ENCODE measurements at places on chromosomes 6 and 20.

- DNase-seq, result no peak
Observed at GRCh38 chr6:78947962-78948361, 80.6 kb downstream of the IRAK1BP1 start.

GRCh38 chr6:169162752-169163407 lies 90.8 kb downstream of the THBS2 start:
- DNase-seq, result no peak

GRCh38 chr20:46307999-46308257 lies 370 bp downstream of the CDH22 start:
- DNase-seq, result no peak

DNA sequence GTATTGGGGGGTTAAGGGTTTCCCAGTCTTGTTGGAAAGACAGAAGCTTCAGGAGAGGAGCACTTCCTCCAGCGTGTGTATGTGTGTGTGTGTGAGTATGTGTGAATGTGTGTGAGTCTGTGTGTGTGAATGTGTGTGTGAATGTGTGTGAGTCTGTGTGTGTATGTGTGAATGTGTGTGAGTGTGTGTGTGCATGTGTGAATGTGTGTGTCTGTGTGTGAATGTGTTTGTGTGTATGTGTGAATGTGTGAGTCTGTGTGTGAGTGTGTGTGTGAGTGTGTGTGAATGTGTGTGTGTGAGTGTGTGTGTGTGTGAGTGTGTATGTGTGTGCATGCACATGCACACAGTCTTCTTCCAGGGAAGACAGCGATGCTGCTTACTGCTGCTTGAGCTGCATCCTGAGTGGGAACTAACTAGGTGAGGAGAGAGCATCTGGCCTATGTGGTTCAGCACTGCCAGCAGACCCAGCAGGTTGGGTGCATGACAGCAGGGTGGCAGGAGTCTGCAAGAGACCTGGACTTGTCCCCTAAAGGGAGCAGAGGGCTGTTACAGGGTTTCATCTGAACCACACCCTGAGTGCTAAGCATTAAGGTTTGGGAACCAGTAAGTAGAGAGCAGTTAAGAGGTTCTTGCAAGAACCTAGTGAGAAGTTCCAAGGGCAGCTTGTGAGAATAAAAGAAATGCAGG lies 22.7 kb upstream of the CCND3 start:
- no peak for DNase-seq

DNA sequence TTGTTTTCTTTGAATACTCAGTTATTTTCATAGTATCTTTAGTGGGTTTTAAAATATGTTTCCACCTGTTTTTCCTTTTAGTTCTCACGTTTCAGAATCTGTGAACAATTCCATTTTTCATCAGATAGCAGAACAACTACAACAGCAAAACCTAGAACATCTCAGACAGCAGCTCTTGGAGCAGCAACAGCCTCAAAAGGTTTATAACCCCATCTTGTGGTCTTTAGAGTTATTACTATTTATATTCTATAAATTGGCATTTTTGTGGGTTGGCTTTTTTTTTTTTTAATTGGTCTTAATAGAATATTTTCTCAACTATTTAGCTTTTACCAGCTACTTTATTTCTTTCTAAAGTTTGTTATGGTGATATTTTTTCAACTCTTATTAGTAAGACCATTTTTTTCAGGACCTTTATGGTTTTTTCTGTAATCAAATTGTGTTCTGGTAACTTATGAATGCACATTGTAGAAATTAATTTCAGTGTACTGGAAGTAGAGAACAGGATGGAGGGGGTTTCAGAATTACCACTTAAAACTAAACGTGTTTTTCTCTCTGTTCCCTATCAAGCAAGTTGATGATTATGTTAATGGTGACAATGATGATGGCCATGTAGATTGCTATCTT lies 72.2 kb downstream of the SCAF8 start:
- no peak for DNase-seq

- DNase-seq, result no peak
Observed at GRCh38 chr20:37933786-37934633, 31.1 kb downstream of the VSTM2L start.

DNA sequence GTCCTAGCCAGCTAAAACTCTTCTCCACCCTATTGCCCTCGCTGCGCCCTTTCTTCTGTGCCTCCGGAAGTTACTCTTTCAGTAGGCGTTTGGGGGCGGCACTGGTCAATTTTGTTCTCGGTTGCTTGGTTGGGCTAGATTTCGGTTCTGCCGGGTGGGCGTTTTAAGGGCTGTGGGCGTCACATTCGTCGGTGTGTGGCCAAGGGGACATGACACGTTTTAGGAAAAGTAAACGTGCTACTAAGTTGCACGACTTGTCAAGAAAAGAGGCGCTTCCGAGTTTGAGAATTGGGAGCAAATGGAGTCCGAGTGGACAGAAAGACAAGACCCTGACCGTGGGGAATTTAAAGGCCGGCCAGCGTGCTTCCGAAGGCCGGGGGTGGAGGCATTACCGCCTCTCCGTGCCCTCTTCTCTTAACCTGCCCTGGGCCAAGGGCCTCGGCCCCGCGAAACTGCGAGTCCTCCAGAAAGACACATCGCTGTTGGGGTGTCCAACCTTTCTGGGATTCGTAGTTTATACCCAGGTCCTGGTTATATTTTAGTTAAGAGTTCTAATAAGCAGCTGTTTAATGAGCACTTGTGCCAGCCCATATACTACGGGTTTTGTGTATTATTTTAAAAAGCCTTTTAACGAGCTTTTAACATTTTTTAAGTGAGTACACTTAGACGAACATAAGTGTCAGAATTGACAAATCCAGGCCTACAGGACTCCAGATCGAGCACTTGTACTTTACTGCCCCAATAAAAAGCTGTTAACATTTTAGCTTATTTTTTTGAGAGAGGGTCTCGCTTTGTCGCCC lies 664 bp upstream of the BAG6 start:
- peak; percentile 99 for DNase-seq

- DNase-seq, result no peak
Observed at GRCh38 chr6:151690768-151691562, 116.5 kb upstream of the ESR1 start.

GRCh38 chr6:12291839-12292604 lies 1.9 kb downstream of the EDN1 start:
- no peak for DNase-seq

- DNase-seq, result peak; percentile 55
Observed at GRCh38 chr20:20360464-20360863, 7.4 kb upstream of the INSM1 start.

GRCh38 chr6:139536751-139537617 lies 162.5 kb upstream of the CITED2 start:
- DNase-seq, result no peak

GRCh38 chr6:157020881-157021343 lies 243.7 kb downstream of the ARID1B start:
- peak; percentile 57 for DNase-seq

GRCh38 chr20:40848526-40848925 lies 159.5 kb upstream of the MAFB start:
- peak; percentile 41 for DNase-seq

DNA sequence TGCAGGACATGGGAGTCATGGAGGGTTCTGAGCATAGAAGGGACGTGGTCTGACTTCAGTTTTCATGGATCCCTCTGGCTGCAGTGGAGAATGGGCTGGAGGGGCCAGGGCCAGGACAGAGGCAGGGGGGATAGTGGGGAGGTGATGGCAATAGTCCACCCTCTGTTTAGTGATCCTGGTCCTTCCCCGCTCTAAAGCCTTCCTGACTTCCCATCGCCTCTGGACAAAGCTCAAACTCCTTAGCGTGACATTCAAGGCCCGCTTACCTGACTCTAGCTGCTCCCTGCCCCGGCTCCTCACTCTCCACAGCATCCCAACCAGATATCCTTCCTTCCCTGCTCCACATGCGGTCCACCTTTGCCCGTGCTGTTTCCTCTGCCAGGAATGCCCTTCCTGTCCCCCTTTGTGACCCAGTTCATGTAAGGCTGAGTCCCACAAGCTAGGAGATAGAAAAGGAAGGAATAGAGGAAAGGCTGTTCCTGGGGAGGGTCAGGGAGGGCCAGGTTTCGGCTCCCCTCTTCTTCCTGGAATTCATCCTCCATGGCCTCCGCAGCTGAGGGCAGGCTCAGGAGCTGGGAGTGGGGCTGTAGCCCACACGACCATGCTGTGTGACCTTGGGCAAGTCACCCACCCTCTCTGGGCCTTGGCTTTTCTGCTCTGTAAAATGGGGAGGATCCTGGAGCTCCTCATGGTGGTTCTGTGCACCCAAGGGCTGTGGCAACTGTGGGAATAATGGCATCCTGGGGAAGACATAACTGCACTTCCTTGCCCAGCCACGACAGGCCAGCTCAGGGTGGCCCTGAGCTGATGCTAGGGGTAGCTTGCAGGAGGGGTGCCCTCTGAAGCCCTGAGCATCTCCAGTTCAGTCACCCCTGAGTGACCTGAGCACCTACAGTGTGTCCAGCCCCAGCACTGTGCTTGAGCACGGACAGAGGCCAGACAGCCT lies 116.1 kb downstream of the CEBPB start:
- DNase-seq, result no peak

DNA sequence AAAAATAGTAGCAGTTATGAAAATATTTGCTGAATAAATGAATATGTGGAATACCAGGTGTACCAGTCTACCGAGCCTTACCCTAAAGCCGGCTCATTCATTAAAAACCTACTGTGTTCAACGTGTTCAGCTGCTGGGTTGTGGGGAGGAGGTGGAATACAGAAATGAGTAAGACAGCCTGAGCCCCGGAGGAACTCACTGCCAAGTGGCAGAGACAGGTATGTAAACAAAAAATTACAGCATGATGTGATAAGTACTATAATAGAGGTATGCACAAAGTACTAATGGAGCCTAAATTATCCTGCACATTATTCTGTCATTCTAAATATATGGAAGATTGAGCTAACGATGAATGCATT lies 6.8 kb upstream of the ADTRP start:
- peak; percentile 73 for DNase-seq

DNA sequence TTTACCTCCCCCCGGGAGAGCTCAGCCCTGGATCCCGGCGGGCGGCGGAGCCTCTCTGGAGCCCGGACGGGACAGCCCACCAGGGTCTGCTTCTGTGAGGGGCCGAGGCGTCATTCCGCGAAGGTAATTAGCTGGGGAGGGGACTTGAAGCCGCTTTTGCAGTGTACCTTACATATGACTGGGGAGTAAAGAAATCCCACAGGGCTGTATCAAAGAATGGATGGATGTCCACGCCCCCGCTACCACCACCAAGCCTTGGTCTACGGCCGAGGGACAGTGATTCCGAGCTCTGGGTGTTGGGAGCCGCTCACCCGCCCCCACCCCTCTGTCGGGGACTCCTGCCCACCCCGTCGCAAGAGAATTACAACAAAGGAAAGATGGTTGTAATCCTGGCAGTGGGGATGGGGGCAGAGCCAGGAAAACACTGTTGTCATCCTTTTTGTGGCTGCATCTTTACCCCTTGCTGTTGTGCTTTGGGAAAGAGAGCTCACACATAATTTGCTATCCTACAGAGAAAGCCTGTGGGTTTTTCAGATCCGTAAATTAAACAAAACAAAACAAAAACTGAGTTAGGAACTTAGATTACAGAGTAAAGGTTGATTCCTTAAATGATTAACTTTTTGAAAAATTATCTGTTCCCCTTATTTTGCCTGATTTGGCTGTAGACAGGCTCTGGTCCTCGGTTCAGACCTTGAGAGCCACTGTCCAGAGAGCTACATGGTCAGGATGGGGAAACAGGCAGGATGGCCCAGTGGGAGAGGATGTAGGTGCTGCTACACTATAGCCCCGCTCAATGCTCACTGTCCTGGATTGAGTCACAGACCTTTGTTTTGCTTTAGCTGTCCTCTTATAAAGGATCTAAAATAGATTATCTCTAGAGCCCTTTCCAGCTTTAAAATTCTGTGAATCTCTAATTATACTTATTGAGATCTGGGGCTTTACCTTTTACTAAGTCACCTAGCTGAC lies 997 bp upstream of the FBXO30 start:
- peak; percentile 45 for DNase-seq

DNA sequence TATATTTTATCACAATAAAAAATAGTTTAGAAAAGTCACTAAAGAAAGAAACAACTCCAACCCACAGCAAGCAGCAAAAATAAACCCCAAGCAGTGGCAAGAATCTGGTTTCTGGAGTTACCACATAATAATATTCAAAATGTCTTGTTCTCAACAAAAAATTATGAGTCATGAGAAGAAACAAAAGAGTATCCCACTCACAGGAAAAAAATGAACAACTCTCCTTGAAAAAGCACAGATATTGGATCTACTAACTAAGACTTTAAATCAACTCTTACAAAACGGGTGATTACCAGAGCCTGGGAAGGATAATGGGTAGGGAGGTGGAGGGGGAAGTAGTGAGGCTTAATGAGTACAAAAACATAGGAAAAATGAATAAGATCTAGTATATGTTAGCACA lies 425.6 kb downstream of the PLCB1 start:
- DNase-seq, result no peak

GRCh38 chr6:157657754-157658153 lies 165.3 kb upstream of the SNX9 start:
- no peak for DNase-seq

DNA sequence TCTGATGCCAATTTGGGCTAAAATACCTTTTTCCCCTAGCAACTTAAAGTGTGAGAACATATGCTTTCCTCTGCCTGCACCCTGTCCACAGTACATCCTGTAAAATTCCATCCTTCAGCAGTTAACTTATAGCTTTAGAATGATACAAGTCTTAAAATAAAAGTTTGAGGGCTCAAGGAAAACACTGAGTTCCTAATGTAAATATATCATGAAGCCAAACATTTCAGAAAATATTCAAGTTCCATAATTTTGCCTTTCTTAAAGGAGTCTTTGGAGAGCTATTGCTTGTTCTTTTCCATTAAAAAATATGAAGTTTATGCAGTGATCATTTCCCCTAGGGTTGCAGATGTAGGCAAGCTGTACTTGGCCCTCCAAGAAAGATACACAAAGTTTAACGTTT lies 303.8 kb downstream of the COL12A1 start:
- DNase-seq, result no peak

- DNase-seq, result no peak
Observed at GRCh38 chr6:112338166-112338709, 8.9 kb upstream of the RFPL4B start.
